ENCODE measurements at places on chromosomes 3 and 15.

GRCh38 chr3:106423321-106424225 is 554.8 kb upstream of the CBLB start:
- no peak for DNase-seq

GRCh38 chr15:87686339-87686738 is 570.2 kb downstream of the NTRK3 start:
- DNase-seq, result no peak

DNA sequence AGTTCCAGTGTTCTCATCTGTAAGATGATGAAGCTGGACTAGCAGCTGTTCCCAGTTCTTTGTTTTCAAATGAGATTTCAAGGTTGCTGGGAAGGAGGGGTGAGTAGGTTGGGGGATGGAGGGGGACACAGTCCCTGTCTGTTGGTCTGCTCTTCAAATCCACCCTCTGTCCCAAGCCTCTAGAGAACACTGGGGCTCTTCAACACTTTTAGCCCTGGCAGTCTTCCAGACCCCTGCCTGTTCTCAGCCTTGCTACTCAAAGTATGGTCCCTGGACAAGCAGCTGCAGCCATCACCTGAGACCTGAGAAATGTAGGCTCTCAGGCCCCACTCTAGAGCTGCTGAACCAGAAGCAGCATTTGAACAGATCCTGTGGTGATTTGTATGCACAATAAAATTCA is 41.3 kb downstream of the NEK11 start:
- DNase-seq, result no peak

DNA sequence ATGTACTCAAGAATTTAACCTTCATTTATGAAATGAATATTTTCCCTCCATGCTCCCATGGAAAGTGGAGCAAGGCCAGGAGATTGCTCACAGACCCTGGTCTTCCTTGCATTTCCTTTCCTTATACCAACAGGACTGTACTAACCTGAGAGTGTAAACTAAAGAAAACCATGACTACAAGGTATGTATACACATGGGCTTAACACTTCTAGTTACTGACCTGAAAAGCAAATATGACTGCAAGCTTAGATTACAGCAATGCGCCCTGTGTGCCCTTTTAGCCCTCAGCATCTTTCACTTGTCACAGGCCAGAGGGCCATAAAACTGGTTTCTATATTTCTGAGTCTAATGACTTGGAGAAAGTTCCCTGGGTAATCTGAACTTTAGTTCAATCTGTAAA is 52.1 kb downstream of the NEK10 start:
- no peak for DNase-seq

DNA sequence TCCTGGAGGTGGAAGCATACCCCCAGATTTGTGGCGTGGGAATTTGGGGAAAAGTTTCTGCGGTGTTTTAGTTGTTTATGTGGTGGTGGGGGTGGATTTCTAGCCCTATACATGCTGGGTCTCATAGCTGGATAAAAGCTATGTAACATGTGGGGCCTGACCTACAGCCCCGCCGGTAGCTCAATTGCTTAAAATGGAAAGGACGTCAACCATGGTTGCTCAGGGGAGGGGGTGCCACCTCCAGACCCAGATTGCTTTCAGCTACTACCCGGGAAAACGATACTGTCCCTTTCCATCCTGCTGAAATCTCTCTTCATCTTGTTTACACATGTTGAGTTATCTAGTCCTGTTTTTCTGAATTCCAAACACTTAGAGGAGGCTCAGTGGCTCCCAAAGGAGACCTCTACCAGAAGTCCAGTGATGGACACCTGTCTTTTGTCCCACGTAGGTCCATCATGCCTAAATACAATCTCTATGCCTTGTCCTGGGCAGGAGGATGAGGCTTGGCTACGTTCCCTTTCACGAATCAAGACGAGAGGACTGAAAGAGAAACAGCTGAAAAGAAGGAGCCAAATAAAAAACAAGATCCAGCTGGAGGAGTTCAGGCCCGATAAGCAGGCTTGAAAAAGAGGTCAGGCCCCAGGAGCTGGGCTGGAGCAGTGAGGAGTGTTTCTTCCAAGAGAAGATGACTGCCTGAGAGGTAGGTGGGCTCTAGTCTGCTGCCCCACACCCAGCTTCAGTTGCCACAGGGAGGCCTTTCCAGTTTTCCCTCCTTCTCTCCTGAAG is 72.1 kb upstream of the TPRG1 start:
- no peak for DNase-seq

DNA sequence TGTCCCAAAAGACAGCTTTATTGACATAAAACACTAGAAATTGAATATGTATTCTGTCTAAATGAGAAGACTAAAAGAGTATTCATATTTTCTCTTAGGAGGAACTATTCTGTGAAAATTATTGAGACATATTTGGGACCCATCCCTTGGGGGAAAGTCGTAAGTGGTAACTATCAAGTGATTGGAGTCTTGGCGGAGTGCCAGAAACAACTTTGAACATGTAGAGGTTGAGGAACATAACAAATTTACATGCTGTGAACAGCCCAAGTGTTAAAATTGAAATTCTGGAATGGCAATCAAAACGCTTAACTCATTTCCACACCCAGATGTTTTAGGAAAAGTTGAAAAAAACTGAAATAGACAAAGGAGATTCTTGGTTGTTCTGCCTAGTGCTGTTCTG is 1034.6 kb downstream of the NSUN3 start:
- DNase-seq, result no peak

DNA sequence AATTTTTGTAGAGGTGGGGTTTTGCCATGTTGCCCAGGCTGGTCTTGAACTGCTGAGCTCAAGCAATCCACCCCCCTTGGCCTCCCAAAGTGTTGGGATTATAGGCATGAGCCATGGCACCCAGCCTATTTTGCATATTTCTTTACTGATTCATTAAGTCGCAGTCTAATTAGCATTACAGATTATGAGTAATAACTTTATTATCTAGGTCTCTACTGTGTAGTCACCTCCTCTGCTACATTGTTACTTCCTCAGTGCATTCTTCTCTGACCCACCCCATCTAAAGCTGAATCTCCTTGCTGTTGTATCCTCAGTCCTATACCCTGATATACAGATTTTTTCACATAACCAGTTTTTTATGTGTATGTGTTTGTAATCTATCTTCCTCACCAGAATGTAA is 61.7 kb downstream of the TFDP2 start:
- DNase-seq, result no peak

DNA sequence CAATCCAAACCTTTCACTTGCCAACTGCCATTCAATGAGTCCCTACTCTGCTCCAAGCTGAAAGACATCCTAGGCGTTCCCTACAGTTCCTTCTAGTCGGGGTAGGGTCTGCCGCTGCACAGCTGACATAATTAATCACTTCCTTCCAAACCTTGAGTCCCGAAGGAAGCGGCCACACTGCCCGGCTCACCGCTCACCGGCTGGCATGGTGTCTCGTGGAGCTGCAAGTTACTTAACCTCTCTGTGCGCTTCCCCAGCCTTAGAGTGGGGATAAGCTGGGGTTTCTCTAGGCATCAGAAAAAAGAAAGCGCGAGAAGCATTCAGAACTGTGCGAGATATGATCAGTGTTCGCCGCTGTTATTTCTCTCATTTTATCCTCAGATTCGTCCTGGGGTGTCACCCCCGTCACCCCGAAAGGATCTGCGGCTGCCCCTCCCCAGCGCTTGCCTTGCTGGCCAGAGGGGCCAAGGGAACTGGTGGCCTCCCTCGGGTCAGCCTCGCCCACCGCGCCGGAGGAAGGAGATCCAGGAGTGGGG is 748 bp downstream of the MRPS25 start:
- DNase-seq, result peak; percentile 41

DNA sequence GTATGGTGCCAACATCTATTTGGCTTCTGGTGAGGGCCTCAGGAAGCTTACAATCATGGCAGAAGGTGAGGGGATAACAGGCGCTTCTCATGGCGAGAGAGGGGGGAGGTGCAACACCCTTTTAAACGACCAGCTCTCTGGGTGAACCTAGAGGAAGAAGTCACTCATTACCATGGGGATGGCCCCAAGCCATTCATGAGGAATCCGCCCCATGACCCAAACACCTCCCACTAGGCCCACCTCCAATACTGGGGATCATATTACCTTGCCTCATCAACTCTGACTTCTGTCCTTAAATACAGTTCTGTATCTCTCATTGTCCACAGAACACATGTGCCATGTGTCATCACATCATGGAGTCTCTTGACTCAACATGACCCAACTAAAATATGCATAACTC is 37.5 kb upstream of the CLRN1 start:
- DNase-seq, result no peak

DNA sequence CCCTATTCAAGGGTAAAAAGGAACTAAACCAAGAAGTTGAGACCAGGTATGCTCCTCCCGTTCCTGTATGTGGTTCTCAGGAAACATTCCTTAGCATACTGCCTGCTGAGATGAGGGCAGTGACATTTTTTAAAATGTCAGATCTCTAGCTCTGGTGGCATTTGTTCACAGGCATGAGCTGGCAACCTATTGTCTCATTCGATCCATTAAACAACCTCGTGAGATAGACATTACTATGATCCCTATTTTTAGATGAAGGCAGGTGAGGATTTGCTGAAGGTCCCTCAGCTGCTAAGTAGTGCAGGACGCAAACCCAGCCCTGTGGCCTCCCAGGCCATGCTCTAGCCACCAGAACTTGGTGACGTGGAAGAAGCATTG is 74.9 kb downstream of the SIDT1 start:
- no peak for DNase-seq

GRCh38 chr15:58771621-58772250 is 634 bp downstream of the MINDY2 start:
- peak; percentile 60 for DNase-seq

GRCh38 chr3:124845406-124845805 is 41.8 kb downstream of the ITGB5 start:
- DNase-seq, result no peak

DNA sequence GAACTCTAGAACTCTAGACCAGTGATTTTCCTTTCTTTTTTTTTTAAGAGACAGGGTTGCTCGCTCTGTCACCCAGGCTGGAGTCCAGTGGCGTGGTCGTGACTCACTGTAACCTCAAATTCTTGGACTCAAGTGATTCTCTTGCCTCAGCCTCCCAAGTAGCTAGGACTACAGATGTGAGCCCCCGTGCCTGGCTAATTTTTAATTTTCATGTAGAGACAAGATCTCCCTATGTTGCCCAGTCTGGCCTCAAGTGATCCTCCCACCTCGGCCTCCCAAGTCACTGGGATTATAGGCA is 359.6 kb downstream of the SHQ1 start:
- DNase-seq, result no peak

DNA sequence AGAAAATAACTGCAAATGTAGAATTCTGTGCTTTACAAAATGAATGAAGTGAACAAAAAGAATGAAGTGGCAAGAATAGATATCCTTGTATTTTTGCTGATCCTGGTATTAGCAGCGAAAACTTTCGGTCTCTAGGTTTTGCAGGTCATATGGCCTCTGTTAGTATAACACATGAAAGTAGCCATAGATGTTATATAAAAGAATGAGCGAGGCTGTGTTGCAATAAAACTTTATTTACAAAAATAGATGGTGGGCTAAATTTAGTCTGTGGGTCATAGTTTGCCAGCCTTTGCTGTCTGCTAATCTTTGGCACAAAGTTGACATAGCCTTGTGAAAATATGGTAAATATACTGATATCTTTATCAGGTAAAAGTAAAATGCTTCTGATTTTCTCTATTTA is 35.2 kb downstream of the SEC22A start:
- DNase-seq, result no peak

GRCh38 chr3:67018789-67019526 is 20.9 kb downstream of the KBTBD8 start:
- DNase-seq, result no peak
